ENCODE measurements at places on chromosomes 7 and 10.
A peak's percentile ranks its signal among the peaks of the same experiment; 100 is the strongest.

DNA sequence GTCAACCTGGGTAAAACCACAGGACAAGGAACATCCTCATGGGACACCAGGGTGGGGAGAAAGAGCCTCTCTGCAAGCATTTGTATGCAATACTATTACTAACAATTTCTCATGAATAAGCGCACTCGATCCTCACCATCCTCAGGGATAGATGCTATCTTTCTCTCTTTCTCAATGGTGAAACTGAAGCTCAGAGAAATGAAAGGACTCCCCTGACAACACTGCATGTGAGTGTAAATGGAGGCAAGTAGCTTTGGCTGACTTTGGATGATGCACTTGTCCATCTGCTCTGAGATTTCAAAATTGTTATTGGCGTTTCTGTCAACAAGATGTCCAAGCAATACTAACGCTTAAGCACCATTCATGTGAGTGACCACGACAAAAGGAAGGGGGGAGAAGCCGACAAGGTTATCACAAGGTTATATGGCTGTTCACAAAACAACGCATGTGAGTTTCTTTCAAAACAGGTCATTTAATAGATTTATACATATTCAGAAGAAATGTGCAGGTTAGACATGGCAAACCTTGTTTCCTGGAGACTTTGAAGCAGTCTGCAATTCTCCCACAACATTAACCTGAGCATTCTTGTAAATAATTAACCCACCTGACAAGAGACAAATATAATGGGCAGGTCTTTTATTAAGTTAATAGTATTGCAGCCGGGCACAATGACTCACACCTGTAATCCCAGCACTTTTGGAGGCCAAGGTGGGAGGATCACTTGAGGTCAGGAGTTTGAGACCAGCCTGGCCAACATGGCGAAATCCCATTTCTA is 54.0 kb downstream of the IFIT5 start:
- no peak for DNase-seq

- no peak for DNase-seq
Measured at GRCh38 chr7:102046373-102047117, 229.1 kb downstream of the CUX1 start.

GRCh38 chr7:128381161-128381821 is 19.8 kb upstream of the PRRT4 start:
- DNase-seq = peak; percentile 36

GRCh38 chr10:72330069-72330426 is 24.7 kb downstream of the DNAJB12 start:
- DNase-seq = no peak

GRCh38 chr10:12685261-12686058 is 316.1 kb downstream of the CCDC3 start:
- DNase-seq = no peak

- no peak for DNase-seq
Measured at GRCh38 chr7:111370002-111370401, 192.3 kb downstream of the IMMP2L start.

DNA sequence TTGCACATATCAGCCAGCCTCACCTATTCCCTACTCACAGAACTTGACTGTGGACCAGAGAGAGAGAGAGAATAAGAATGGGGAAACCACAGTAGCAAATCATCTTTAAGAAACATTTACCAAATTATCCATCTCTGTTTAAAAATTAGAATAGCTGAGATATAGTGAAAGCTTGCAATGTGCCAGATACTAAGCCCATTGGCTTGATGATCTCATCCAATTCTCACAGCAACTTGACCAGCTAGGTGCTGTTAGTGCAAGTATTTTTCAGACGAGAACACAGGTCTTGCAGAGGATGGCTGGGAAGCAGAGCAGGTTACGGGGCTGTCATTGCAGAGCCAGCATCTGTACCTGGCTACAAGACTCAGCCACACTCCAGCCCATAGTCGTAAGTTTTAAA is 50.9 kb downstream of the KLF6 start:
- DNase-seq = no peak
